ENCODE measurements at places on chromosomes 1 and 21. TPM values are rescaled to one million over a fixed set of nuclear protein-coding genes. Genes with fewer than 3 reads are reported as not detected.

Gene NCAM2
- 0.23 TPM for total RNA-seq

Gene SYT2
- total RNA-seq, result not detected

Gene FMO2
- total RNA-seq, result not detected

Gene MSTO1
- total RNA-seq, result 87.5 TPM

Gene GNG4
- 167 TPM for total RNA-seq

Gene LCE6A
- total RNA-seq, result not detected

Gene SAMD11
- not detected for total RNA-seq

Gene GPR3
- total RNA-seq, result 3.7 TPM

Gene EXO1
- total RNA-seq, result 49.2 TPM

Gene ASTN1
- not detected for total RNA-seq

Gene CCDC185
- total RNA-seq, result not detected

Gene RCSD1
- total RNA-seq, result 84.9 TPM

DNA sequence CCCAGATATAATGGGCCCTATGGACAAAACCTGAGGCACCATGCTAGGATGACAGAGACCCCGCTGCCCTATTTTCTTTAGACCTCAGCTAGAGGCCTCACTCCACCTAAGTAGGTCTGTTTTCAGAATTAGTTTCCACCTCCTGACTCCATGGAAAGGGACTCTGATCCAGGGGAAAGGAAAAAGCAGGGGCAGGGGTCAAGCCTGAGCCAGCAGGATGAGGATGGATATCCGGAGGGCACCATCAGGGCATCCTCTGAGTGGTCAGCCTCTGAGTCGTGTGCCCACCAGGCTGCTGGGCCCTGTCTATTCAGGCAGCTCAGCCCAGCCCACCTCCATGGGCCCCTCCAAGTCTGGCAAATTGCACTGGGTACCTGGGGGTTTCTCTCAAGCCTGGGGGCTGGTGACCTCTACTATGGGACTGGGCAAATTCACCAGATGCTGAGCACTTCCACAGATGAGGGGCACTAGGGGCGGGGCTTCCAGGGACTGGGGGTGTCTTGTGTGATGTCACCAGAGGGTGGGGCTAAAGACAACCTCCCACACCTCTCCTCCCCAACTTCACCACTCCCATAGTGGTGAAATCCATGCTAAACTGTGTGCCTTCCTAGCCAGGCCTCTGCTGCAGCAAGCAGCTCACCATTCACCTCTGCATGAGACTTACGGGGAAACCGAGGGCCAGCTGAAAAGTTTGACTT lies 5.5 kb downstream of the PAQR7 start:
- H3K27ac ChIP-seq, result no peak overlapping the region
- H3K4me3 ChIP-seq, result no peak overlapping the region
- peaks cover 4% of the 10 kb centered on the region for H3K4me1 ChIP-seq
- H3K36me3 ChIP-seq, result no peaks in the 10 kb centered on the region

DNA sequence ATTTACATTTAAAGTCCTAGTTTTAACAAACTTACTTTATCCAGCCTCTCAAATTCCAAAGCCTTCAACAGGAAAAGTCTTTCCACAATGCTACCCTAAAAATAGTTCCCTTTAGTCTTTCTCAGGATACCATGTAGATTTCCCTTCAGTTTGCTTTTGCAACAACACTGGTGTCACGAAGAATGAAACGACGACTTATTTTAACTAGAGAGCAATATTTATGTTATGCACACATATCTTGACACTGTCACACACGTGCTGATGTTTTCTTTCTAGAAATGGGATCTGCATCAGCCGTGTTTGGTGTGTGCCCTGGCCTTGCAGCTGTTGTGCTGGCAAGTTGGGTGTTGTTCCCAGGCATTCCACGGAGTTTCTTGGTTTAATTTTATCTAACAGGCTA lies 75.5 kb downstream of the SIPA1L2 start:
- no peaks in the 10 kb centered on the region for H3K4me1 ChIP-seq
- H3K27ac ChIP-seq, result no peak overlapping the region
- H3K4me3 ChIP-seq, result no peak overlapping the region
- no peaks in the 10 kb centered on the region for H3K36me3 ChIP-seq

- no peaks in the 10 kb centered on the region for H3K36me3 ChIP-seq
- DNase-seq, result no peak
- H3K27me3 ChIP-seq, result peaks cover 11% of the 10 kb centered on the region
- no peak overlapping the region for H3K27ac ChIP-seq
- H3K4me1 ChIP-seq, result no peaks in the 10 kb centered on the region
Observed at GRCh38 chr1:12665511-12665910, 21.6 kb downstream of the AADACL4 start.

GRCh38 chr1:156750711-156751450 lies 594 bp downstream of the HDGF start:
- no peaks in the 10 kb centered on the region for H3K27me3 ChIP-seq
- peak overlapping the region; percentile 92 for H3K27ac ChIP-seq
- peaks cover 41% of the 10 kb centered on the region for H3K36me3 ChIP-seq
- H3K4me3 ChIP-seq, result peak overlapping the region; percentile 94

DNA sequence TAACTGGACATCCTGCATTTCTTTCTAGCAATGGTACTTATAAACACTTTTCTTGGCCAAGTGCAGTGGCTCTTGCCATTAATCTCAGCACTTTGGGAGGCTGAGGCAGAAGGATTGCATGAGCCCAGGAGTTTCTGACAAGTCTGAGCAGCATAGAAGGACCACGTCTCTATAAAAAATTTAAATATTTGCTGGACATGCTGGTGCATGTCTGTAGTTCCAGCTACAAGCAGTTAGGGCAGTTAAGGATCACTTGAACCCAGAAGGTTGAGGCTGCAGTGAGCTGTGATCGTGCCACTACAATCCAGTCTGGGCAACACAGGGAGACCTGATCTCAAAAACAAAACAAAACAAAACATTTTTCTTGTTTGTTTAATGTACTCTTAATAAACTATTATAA lies 434.0 kb downstream of the PLA2G4A start:
- no peak for DNase-seq
- no peaks in the 10 kb centered on the region for H3K36me3 ChIP-seq
- no peaks in the 10 kb centered on the region for H3K4me1 ChIP-seq
- no peak overlapping the region for H3K27ac ChIP-seq

GRCh38 chr1:42392967-42393848 lies 12.6 kb downstream of the RIMKLA start:
- peaks cover 2% of the 10 kb centered on the region for H3K27me3 ChIP-seq
- no peak overlapping the region for H3K4me3 ChIP-seq
- no peaks in the 10 kb centered on the region for H3K36me3 ChIP-seq
- DNase-seq, result no peak
- peaks cover 5% of the 10 kb centered on the region for H3K4me1 ChIP-seq

GRCh38 chr1:154837672-154838171 lies 32.4 kb downstream of the KCNN3 start:
- peaks cover 3% of the 10 kb centered on the region for H3K27me3 ChIP-seq
- DNase-seq, result no peak
- H3K36me3 ChIP-seq, result no peaks in the 10 kb centered on the region
- H3K4me1 ChIP-seq, result no peaks in the 10 kb centered on the region

- H3K4me1 ChIP-seq, result peaks cover 57% of the 10 kb centered on the region
- peaks cover 8% of the 10 kb centered on the region for H3K27me3 ChIP-seq
- H3K36me3 ChIP-seq, result peaks cover 27% of the 10 kb centered on the region
- no peak for DNase-seq
- H3K27ac ChIP-seq, result peak overlapping the region; percentile 93
Observed at GRCh38 chr1:91803123-91803522, 82.8 kb downstream of the TGFBR3 start.
